Stimulated activated CD8-positive, alpha-beta memory T cell treated with anti-CD3 and anti-CD28 coated beads, Interleukin-7, amount 100 ng/mL, for 48 hours (primary cell): ENCODE measurements at places on chromosomes 1 and 21.
A peak's percentile ranks its signal among the peaks of the same experiment; 100 is the strongest.

GRCh38 chr21:40765811-40766210, 81.1 kb downstream of the DSCAM start:
- DNase-seq: no peak

DNA sequence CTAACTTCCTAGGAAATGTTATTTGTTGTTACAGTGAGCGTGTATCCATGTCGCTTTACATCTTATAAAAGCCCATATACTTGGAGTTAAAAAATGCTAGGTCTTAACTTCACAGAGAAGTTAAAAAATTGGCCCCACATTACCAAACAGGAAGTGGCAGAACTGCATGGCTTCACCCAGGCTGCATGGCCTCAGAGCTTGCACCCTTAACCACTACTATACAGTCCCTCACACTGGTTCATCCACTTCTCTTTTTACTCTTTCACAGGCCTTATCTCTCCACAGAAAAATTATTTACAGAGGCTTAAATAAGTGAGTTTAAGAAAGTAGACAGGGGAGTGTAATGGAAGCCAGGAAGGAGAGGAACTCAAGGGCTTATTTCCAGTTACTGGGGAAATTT, 402.5 kb downstream of the HHAT start:
- no peak for DNase-seq

- no peak for DNase-seq
Measured at GRCh38 chr1:64470665-64471217, 812 bp downstream of the CACHD1 start.

DNA sequence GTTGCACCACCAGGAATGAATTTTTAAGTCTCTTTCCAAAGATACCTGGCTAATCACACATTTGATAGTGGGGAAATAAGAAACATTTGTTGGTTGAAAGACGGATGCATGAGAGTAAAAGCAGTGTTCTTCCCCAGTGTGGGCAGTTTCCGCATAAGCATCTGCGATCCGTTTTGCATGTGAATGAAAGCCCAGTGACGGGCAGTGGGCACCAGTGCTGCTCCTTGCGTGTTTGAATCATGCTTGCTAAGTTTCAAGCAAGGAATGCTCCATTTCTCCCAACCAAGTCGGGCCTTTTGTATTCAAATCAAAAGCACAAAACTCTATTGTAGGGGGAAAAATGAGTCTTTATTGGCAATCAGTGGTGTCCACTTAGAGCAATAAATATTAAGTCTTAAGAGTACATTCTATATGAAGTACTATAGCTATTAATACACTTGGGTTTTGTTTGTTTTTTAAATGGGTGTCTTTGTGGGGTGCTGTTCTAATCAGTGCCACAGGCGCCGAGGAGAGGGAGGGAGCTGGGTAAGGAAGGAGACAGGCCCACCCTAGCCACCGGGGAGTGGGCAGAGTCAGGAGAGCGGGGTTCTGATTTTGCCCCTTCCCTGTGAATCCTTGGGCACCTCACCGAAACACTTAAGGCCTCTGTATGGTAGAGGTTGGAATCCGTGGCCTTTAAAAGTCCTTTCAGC, 750 bp upstream of the PTGFRN start:
- no peak for DNase-seq

- DNase-seq: no peak
Measured at GRCh38 chr1:66276218-66276617, 257.7 kb upstream of the SGIP1 start.

DNA sequence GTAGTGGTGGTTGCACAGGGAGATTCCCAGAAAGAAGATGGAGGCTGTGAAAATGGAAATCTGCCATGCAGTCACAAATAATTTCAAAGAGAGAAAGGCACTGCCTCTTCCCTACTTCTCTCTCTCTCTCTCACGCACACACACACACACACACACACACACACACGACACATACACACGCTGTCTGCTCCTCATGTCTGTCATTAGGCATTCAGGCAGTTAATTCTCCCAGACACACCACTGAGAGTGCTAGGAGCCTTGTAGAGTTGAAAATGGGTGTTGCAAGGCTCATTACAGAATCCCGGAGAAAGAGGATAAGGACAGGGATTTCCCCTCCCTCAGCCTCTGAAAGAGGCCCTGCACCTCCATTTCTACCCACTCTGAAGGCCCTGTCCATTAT, 47.8 kb upstream of the LRRN2 start:
- no peak for DNase-seq

DNA sequence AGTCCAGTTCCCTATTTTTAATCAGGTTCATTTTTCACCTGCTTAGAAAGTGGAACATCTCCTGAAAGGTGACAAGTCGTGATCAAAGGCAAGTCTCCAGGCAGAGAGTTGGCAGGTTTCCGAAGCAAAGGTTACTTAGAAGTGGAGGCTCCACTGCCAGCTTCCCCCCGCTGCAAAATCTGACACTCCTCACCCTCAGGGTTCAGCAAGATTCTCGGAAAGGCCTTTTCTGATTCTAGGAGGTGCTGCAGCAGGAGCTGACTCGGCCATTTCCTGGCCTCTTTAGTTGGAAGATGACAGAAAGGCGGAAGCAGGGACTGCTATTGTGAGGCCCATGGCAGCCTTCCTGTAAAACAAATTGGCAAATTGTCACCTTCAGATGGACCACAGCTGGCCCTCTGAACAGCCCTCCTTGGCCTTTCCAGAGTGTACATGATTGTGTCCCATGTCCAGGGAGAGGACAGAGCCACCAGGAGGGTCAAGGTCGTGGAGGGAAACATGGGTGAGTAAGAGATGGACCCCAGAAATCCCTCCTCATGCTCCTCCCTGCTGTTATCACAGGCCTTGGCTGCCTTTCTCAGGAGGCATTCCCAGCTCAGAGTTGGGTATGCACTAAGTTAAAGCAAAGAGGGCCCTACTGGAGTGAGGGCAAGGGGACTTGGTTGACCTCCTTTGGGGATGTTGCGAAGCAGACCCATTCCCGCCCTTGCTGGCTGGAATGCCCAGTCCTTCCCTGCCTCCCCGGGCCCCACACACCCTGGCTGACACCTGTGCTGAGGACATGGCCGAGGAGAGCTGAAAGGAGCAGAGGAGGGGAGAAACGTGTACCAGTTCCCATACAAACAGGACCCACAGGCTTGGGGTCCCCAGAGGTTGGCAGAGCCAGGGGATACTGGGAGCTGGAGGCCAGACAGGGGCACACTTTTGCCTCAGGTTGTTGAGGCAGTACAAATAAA, 115.5 kb upstream of the IRF2BP2 start:
- DNase-seq: no peak

DNA sequence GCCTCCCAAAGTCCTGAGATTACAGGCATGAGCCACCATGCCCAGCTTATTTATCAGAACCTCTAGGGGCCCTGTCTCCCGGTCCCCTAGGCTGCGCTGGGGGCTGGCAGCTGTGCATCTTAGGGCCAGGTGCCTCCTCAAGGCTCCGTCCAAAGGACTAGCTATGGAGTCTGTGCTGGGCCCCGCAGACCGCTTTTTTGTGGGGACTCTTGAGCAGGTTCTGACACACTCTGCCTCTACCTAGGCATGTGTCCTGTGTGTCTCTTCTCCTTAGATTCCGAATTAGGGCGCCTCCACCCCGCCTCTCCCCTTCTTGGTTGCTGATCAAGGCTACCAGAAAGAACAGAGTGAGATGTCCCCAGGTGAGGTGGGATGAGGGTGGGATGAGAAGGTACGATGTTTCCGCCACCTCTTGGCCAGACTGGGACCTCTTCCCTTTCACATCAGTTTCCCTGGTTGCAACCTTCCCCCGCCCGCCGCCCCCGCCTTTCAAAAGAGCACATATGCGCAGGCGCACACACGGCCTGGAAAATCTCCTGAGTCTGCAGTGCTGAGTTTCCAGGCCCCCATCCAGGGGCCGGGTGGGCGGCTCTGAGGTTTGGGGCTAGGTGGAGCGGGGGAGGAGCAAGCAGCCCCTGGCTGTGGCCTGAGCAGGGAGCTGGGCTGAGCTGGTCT, 5.0 kb upstream of the PTPN7 start:
- DNase-seq: no peak

DNA sequence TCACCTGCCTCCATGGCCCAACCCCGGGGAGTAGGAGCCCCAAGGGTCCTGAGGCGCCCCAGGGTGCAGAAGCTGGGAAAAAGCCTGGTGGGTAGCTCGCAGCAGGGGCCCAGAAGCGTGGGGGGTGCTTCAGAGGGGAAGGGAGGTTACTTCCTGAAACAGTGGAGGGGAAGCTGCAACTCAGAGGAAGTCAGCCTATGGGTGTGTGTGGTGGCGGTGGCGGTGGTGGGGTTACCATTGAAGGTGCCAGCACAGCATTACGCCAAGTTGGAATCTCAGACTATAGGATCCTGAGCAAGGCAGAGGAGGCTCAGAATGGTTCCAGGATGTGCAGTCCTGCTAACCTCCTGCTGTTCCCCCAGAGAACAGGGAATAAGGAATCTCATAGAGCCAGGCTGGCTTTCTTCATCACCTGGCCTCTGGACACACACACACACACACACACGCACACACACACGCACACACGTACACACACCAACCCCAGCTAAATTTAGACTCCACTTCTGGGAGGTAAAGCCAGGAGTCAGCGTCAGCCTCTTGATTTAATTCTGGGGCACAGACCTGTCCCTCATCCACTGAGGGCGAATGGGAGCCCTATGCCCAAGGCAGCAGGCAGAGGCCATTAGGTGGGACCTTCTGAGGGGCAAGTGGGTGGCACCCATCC, 1.3 kb downstream of the DENND4B start:
- DNase-seq: peak; percentile 46

DNA sequence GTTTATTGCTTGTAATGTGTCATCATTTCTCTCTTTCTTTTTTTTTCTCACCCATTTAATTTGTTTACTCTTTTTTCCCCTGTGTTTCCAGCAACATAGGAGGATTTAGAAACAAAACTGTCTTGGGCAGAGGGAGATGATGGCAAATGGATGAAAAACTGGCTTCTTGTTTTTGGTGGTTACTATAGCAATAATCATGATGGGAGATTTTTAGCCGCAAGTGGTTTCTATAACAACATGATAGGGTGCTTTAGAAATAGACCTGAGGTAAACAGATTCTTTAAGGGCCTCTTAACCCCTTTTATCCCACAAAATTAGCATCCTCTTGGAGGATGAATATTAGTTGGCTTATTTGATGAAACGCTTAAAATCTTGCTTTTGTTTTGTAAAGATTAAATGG, 51.6 kb downstream of the CRB1 start:
- no peak for DNase-seq

GRCh38 chr21:35217504-35218060, 168.5 kb upstream of the RUNX1 start:
- peak; percentile 46 for DNase-seq

DNA sequence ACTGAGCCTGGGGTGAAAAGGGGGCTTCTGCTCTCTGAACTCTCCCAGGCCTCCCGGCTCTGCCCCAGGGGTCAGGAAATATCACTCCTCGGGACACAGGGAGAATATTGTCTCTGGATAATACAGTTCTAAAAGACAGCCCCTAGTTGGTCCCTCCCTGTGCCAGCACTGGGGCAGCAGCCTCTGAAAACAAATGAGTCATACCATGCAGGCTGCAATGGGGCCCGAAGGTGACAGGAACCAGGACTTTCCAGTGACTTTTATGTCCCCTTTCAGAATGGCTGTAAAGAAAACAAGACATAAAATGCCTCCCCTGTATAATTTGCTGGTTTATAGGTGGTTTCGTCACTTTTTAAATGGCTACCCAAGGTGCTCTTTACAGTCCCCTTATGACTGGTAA, 360.0 kb downstream of the NPHP4 start:
- DNase-seq: no peak

GRCh38 chr1:97726386-97726785, 194.4 kb downstream of the DPYD start:
- no peak for DNase-seq

DNA sequence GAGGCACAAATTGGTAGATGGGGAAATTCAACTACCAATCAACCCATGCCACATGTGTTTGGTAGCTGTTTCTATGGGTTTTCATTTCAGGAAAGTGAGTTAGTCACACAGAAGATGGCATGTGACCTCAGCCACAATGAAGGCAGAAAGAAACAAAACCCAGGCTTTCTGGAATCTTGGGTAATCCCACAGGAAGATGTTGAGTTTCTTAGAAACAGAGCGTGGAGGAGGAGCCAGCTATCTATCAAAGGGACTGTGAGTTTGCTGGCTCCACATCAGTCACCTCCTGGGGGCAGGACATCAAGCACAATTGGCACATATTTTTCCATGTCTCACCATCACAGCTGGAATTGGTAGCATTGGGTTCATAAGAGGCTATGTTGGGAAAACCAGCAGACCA, 188.9 kb upstream of the PLXNA2 start:
- DNase-seq: no peak

- DNase-seq: no peak
Measured at GRCh38 chr1:167197236-167197635, 23.4 kb upstream of the POU2F1 start.

GRCh38 chr1:10432910-10433700, 2.9 kb downstream of the CENPS start:
- DNase-seq: no peak

GRCh38 chr21:43575473-43575844, 83.8 kb downstream of the HSF2BP start:
- DNase-seq: no peak

DNA sequence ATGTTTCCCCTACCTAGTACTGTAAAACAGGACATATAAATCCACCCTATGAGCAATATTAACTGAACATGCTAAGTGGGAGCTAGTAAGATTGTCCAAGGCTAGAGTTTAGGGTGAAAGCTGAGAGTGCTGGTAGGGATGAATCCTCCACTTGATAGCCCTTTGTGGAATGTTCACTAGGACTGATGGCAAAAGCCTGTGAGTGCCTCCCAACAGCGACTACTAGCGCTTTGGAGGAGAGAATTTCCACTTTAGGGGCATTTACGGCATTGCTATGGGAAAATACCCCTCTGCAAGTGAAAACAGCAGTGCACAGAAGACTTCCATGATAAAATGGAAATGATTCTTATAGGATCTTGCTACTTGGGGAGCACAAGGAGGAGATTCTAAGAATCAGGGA, 35.9 kb downstream of the CFHR5 start:
- no peak for DNase-seq

DNA sequence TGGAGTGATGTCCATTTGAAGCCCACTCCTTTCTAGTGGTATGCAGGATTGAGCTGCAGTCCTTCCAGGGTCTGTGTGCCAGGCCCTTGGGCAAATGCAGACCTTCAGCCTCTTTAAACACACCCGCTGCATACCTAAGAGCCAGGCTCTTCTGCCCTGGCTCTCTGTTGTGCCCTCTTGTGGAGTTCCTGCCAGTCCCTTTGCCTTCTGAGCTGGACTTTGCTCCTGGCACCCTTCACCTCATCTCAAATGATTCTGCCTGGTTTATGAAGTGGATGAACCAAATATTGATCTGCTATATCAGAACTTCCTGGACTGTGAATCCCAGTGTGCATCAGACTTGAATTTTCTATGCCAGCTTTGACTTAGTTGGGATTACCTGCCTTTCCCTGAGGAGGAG, 158.8 kb downstream of the URB2 start:
- no peak for DNase-seq
